ENCODE measurements at places on chromosomes 7 and 10.

GRCh38 chr7:147188467-147188866, 1071.9 kb downstream of the CNTNAP2 start:
- no peak for DNase-seq

DNA sequence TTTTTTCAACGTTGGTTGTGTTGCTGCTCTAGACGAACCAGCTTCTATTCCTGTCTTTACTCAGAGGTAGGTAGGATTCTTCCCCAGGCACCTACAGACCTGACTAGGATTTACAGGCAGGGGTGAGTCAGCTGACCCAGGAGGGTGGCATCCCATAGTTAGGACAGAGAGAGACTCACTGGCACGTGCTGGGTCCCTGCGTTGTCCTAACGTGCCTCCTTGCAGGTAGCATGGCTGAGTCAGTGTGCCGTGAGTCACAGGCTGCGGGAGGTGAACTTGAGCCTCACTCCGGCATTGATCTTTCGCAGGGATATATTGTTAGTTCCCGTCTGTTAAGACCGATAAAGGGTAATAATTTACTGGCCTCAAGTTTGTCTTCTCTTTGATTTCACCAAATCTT, 96.5 kb downstream of the PFKFB3 start:
- no peak for DNase-seq

DNA sequence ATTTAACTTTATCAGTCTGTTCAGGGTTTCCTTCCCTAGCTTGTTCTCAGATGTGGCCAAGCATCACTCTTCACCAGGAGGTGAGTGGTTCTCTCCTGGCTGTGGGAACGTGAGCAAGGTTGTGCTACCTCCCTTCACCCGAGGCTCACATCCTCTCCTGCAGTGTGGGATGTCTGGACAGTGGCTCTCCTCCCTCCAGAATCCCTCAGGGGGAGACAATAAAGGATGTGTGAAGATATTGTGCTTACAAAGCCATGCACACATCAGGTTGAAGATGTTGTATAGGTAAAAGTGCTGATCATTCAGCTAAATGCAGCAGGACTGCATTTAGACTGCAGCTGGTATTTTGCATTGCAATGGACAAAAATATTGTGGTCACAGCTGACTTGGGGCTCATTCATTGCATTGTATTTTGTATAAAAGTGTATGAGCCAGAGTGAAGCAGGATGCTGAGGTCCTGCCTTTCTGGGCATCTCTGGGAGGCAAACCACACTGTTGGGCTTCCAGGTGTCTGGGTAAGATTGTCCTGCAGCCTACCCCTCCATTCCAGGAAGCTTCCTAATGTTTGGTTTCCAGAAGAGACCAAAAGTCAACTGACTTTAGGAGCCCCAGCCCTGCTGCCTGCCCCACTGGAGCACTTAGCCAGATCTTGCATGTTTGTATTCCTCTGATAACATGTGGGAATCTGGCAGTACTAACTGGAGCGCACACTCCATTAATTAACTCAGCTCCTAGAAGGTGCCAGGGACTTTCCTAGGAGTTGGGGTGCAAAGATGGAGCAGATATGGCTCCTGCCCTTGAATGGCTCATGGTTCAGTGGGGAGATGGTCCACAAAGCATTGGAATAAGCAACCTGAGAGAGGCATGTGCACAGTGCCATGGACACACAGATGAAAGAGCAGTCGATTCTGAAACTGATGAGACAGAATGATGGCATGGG, 292.5 kb upstream of the ZNF32 start:
- DNase-seq = no peak

DNA sequence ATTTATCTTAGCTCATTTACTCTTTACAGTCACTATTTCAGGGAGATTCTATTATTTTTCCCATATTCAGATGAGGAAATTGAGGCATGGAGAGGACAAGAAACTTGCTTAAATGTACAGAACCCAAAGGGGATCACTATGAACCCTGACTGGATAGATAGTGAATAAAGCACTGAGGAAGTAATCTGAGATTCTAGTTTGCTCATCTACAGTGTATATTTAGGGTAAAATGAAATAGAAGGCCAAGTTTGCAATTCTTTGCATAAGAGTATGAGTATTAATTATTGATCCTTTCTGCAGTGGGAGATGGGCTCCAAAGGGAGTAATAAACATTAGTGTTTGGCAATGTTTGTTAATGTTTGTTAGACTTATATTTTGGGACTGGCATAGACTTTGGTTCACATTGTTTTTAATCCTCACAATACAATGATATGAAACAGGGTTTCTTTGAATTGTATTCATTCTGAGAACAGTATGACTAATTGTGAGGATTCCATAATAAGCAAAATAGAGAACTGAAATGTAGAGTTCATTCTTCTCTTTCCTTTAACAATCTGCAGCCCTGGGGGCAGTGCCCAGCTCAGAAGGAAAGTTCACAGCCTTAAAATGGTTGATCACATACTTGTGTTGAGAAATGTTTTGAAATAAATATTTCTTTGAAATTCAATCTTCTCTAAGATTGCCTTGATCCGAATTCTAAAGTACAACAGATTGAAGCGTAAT, 131.0 kb upstream of the ZNF804B start:
- DNase-seq = no peak

DNA sequence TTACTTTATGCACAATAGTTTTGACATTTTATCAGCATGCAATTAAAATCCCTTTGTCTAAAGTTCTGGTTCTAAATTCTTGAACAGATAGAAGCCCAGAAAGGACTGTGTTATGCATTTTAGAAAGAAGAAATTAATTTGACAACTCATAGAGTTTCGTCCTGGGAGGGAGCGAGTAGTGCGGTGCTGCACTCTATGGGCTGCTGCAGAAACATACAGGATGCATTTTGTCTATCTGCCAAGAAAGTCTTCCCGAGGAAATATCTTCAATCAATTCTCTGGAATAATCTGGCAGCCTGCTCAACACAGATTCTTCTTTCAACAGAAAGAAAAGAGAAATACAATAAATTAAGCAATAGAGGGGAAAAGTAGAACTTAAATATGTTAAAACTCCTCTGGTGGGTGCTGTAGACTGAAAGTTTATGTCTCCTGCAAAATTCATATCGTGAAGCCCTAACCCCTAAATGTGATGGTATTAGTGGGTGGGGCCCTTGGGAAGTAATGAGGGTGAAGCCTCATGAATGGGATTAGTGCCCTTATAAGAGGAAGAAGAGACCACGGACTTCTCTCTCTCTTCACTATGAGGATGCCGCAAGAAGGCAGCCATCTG, 39.0 kb upstream of the IFRD1 start:
- DNase-seq = no peak

GRCh38 chr10:127802531-127803095, 65.6 kb downstream of the FOXI2 start:
- DNase-seq = no peak

GRCh38 chr10:115974351-115974750, 298.7 kb downstream of the GFRA1 start:
- no peak for DNase-seq

DNA sequence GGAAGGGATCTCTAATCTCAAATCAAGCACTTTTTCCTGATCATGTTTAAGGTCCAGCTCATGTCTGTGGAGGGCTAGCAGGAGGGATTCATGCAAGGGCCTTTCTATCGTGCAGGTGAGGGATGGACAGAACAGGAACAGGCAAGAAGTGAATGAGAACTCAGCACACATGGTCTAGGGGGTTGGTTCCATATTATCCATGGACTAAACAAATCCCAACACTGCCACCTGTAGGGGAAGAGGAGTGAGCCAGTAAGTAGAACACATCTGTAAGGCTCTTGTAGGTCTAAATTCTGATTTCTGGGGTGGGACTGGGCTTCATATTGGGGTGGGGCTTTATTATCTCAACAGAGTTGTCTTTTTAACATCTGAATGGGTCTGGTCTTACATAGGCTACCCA, 138.0 kb upstream of the TARP start:
- no peak for DNase-seq

- no peak for DNase-seq
Observed at GRCh38 chr7:964401-965231, 10.1 kb upstream of the ADAP1 start.

DNA sequence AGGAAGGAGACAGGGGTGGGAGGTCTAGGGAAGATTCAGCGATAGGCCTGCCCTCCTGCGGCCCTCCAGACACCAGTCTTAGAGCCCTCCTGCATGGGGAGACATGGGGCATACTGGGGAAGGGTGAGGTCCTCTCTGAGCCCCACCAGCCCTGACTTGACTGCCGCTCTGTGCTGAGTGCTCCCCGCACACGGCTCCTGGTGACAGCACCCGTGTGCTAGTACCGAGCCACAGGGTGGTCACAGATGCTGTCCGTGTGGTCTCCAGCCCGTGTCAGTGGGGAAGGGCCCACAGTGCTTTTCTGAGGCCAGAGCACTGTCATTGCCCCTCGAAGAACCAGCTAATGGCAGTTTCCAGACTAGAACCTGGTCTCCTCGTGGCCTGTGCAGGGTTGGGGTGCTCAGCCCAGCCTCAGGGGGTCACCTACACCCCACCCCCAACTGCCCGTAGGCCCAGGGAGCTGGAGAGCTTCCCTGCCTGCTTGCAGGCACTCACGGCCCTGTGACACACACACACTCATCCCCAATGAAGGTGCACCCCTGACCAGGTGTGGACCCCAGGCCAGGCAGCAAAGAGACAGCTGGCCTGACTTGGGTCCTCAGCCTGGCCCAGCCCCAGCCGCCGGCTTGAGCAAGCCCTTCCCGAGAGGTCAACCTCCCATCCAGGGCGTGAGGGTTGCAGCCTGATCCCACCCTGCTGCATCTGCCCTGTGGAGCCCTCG, 86.0 kb upstream of the RET start:
- no peak for DNase-seq

DNA sequence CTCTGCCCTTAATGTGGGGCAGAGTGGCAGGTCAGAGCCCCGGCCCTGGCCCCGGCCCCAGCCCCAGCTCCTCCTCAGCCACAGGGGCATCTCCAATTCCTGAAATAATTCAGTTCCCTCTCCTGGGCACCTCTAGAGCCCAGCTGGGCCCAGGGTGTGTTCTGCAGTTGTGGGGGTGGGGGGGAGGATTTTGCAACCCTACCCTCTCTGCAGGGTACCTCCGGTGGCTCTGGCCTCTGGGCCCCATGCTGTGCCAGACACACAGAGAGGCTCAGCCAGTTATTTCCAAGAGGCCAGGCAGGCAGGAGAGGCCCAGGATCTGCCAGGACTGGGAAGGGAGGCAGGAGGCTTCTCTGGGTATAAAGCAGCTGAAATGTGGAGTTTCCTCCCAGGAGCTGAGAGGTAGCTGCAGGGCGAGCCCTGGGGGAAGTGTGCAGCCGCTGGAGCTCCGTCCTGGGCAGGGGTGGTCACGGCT, 47.9 kb downstream of the PWWP2B start:
- DNase-seq = no peak

GRCh38 chr10:42637648-42638054, 719 bp downstream of the ZNF33B start:
- DNase-seq = no peak

- no peak for DNase-seq
Observed at GRCh38 chr10:92689663-92690210, at the start of gene HHEX. TSS of gene HHEX (plus strand) at chr10:92689955. CDS start at chr10:92689987, 32 bp downstream.

- DNase-seq = peak; percentile 28
Observed at GRCh38 chr10:71623098-71623985, 96.2 kb downstream of the C10orf105 start.

DNA sequence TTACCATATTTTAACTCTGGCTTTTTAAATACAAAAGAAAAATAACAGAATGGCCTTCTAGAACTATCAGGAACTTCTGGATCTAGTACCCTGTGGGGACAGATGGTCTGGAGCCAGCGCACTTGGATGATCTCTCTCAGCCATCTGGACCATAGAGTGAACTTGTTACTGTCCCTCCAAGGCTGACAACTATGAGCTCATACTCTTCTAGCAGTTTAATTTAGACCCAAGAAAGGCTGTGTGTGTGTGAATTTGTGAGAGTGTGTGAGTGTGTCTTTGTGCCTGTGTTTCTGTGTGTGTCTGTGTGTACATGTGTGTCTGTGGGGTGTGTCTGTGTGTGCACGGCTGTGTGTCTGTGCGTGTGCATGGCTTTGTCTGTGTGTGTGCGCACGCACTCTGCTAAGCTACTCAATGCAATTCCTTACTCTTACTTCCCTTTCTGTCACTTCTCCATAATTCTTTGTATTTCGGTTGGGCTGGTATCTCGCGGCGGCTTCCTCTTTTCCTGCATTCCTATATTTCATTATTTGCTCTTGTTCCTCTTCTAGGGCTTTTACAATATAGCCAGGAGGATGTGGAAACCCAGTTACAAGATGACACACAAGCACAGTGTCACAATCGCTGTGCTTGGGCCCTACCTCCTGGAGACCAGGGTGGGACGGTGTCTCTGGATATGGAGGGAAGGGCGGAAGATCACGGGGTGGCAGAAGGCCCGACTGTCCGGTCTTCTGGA, 51.9 kb downstream of the IKZF1 start:
- DNase-seq = no peak

- no peak for DNase-seq
Observed at GRCh38 chr10:27481486-27481885, 22.6 kb upstream of the RAB18 start.

GRCh38 chr10:62199584-62199983, 69.1 kb downstream of the RTKN2 start:
- DNase-seq = no peak

DNA sequence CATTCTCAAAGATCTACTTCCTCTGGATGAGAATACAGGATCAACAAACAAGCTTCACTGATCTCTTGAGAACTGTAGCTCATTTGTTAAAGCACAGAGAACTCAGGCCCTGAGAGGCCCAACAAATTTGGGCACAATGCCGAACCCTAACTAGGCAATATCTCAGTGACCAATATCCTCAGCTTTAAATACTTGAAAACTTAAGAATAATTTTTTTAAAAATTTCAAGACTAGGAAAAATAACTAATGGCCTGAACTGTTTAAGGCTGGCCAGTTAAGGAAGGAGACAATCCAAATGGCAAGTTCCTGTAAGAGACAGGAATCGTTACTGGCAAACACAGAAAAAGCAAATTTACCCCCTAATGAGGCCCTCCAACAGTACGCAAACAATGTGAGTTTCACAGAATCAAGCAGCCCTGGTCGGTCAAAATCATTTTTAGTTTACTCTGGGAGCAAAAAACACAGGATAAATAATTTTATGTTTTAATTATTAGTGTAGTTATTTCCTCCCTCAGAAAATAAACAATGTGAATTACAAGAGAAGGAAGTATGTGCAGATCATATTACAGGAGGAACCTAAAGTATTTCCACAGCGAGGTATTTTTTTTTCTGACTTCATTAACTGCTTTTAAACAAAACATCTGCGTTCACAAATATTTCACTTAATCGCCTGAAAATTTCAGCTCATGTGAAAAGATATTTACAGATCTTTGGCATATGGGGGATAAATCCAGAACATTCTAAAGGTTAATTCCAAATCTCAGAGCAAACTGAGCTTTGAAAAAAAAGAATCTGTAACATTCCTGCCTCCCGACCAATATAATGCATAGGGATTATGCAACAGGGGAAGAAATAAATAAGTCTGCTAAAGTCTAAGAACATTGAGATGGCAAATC, 39.5 kb downstream of the NT5C2 start:
- no peak for DNase-seq

GRCh38 chr7:84021292-84021908, 173.2 kb downstream of the SEMA3A start:
- DNase-seq = no peak

- no peak for DNase-seq
Observed at GRCh38 chr7:91162436-91162835, 101.8 kb upstream of the FZD1 start.

GRCh38 chr7:68158686-68159295, 1162.2 kb downstream of the TYW1 start:
- DNase-seq = no peak

GRCh38 chr10:116679351-116679750, 58.6 kb downstream of the PNLIPRP2 start:
- no peak for DNase-seq
